ENCODE measurements at places on chromosomes 5 and 9.

GRCh38 chr5:4294878-4295277, 699.2 kb downstream of the IRX1 start:
- no peak for DNase-seq

DNA sequence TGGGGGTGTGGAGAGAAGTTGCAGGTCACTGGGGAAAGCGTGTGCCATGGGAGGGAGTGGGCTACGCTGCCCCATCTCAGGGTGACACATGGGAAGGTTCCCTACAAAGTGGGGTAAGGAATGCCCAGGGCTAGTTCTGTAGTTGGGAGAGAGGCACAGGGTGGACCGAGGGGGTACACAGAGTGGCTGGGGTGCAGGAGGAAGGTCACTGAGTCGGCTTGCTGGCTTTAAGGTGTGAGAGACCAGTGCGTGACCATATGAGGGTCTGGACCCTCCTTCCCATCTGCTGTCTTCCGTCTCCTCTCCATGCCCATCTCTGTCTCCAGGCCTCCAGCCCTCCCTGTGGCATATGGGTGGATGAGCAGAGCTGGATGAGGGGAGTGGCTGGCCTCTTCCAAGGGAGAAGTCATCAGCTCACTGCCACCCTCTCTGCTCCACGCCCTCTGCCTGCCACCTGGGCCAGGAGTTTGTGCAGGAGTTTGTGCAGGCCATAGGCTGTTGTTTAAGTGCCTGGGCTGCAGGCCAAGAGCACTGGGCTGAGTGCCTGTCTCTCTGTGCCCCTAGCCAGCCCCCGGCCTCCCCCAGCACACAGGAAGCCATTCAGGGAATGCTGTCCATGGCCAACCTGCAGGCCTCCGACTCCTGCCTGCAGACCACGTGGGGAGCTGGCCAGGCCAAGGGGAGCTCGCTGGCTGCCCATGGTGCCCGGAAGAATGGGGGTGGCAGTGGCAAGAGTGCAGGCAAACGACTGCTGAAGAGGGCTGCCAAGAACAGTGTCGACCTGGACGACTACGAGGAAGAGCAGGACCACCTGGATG, 96.8 kb downstream of the PHF2 start:
- DNase-seq, result no peak

DNA sequence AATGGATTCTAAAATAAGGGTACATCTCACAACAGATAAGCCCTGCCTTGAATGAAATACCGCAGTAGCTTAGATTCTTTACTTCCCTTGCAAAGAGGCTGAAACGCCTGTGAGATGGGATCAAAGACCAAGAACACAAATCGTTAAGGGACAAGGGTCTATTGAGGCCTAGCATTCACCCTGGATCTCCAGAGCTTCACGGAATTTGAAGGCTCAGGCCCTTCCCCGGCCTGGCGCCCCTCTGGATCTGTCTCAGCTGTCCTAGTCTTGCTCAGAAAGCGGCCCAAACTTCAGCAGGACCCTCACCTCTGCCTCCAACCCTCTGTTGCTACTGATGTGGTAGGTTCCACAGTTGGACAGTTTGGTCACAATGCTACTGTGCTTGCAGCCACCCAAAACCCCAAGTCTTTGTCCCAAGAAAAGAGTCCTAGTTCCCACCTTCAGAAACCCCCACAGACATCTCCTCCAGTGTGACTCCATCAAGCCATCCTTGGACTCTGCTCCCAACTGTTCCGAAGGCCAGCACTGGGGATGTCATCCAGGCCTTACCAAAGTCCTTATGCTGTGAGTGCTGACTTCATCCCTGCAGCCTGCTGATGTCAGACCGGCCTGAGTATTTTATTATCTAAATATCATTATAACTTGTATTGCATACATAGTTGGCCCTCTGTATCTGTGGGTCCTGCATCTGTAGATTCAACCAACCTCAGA, 9.4 kb downstream of the CORO2A start:
- no peak for DNase-seq

- no peak for DNase-seq
These were observed 258.7 kb upstream of the RASA1 start for GRCh38 chr5:87008751-87009560.

DNA sequence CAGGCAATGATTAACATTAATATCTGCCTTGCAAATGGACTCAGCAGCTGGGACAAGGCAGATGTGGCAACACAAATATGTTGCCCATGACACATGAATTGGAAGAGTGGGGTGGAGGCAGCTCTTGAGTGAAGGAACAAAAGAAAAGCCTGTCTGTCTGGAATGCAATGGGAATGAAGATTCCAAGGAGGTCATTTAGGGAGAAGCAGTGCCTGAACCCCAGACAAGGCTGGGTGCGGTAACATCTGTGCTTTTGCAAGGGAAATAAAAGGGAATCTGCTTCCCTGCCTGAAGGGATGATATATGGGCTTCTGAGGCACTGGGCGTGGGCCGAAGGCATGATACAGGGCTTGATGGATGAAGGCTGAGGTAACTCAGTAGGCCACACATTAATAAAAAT, 94.1 kb upstream of the TRIM32 start:
- DNase-seq, result no peak

DNA sequence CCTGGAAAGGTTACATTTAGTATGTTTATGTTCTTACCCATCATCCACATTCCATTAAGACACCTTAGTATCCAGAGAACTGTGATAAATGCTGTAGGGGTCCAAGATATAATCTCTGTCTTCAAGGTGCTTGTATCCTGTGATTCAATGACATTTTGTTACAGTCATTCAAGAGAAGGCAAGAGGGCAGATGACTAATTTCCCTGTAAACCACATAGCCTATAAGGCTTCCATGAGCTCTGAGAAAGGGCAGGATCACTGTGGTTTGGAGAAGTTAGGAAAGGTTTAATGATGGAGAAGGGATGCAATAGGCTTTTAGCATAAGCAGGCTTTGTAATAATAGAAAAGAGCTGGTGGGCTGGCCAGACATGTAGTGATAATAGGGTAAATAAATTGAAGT, 40.0 kb downstream of the PAPPA start:
- no peak for DNase-seq

- DNase-seq, result no peak
These were observed 598 bp upstream of the KIAA1191 start for GRCh38 chr5:176362233-176362490.

- DNase-seq, result no peak
These were observed 23.1 kb downstream of the IQGAP2 start for GRCh38 chr5:76425928-76426804.
